Activated CD4-positive, alpha-beta T cell treated with anti-CD3 and anti-CD28 coated beads for 1 hour (primary cell): ENCODE measurements at places on chromosomes 7 and 10.

- no peak for DNase-seq
Observed at GRCh38 chr7:122337011-122337410, 32.5 kb upstream of the FEZF1 start.

- DNase-seq = no peak
Observed at GRCh38 chr10:120111628-120112027, 219.1 kb downstream of the SEC23IP start.

DNA sequence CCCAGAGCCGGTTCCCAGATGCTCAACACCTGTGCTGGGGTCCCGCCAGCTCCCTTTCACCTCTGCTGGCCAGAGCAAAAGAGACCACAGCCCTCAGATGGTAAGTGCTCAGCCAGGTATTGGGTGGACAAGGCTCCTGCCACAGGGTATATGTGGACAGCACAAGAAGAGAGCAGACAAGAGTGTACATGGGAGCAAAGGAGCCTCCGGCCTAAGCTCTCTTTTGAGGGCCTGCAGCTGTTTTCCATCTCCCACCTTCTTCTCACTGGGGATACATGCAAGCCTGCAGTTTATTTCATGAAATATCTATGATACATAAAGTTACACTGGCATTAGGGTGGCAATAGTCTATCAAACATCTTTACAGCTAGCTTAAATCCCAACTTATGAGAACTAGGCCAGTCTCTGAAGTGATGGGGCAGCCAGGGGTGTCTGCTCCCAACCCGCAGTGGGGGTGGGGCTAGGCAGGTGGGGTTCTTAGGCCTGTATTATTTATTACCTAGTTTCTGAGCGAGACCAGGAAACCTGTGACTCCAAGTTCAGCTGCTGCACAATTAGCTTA, 50.4 kb upstream of the DDC start:
- no peak for DNase-seq

DNA sequence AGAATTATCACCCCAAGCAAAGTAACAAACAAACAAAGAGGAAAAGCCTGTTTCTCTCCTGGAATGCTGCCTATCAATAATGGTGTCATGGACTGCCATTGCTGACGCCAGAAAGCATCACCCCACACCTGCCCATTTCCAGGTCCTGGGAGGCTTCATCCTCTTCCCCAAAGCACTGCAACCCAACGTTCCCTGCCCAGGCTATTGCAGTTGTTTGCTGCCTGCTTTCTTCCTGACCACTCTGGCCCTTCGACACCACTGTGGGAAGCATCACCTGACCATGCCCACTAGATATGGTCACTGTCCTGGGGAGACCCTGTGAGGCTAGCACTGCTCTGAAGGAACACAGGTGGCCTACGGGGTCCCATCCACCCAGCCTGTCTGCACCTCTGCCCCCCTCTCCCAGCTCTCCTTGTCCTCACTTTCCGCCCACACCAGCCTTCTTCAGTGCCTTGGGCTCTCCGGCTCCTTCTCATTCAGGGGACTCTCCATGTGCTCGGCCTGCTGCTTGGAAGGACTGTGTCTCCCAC, 439.6 kb downstream of the GLRX3 start:
- no peak for DNase-seq
